ENCODE measurements at places on chromosomes 7 and 10.
A peak's percentile ranks its signal among the peaks of the same experiment; 100 is the strongest.

DNA sequence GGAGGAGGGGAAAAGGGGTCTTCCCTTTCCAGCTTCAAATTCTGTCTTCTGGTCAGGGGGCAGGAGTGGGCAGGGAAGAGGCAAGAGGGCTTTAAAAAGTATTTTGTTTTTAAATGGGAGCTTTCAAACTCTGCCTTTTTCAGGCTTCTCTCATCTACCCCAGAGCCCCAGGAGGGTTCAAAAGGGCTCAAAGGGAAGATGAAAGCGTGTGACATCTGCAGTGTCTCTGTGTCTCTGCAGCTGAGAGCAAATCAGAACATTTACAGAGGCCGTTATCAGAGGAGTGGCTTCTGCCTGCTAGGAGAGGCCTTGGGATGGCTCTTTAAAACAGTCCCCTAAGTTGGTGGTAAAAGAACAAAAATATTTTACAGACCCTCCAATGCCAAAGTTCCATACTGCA, 30.3 kb downstream of the TRIM8 start:
- no peak for DNase-seq

DNA sequence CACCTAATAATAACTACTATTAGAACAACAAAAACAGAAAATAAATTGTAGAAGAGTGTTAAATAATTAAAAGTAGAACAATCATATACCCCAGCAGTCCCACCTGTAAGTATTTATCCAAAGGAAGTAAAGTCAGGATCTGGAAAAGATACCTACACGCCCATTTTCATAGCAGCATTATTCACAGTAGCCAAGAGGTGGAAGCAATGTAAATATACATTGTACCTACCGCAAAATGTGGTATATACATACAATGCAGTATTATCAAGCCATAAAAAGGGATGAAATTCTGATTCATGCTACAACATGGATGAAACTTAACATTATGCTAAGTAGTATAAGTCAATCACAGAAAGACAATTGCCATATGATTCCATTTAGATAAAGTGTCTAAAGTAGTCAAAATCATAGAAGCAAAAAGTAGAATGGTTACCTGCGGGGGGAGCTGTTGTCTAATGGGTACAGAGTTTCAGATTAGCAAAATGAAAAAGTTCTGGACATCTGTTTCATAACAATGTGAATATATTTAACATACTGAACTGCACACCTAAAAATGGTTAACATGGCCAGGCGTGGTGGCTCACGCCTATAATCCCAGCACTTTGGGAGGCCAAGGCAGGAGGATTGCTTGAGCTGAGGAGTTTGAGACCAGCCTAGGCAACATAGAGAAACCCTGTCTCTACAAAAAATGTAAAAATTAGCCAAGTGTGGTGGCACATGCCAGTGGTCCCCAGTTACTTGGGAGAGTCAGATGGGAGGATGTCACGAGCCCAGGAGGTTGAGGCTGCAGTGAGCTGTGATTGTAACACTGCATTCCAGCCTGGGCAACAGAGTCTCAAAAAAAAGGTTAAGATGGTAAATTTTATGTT, 6.0 kb upstream of the TMED4 start:
- peak; percentile 57 for DNase-seq

DNA sequence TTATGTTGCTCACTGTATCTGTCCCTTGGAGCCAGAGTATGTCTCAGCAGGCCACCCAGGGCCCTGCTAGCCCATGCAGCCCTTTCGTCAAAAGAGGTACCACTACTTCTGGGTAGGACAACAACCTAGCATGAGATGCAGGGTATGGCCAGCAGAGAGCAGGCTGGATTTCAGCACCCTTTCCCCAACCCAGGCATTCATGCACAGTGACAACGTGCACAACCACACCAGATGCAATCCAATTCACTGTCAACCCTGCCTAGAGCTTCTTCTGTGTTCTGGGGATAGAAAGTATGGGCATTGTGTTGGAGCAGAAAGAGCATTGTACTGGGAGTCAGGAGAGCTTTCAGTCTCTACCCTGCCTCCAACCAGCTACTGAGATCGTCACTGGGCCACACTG, 37.9 kb downstream of the JAZF1 start:
- no peak for DNase-seq

GRCh38 chr10:124009231-124010015, 84.0 kb downstream of the CHST15 start:
- no peak for DNase-seq

- DNase-seq, result no peak
These were observed 92.4 kb upstream of the TMEM72 start for GRCh38 chr10:44818701-44819127.

- DNase-seq, result no peak
These were observed 22.9 kb upstream of the GPR22 start for GRCh38 chr7:107446988-107447387.

- no peak for DNase-seq
These were observed 411.8 kb downstream of the ARL4A start for GRCh38 chr7:13099154-13099795.

GRCh38 chr7:41881331-41882130, 178.6 kb upstream of the INHBA start:
- DNase-seq, result peak; percentile 72

- DNase-seq, result no peak
These were observed 31.3 kb upstream of the NCAPG2 start for GRCh38 chr7:158735935-158736334.

- no peak for DNase-seq
These were observed 12.6 kb upstream of the CNOT4 start for GRCh38 chr7:135522509-135522908.

- no peak for DNase-seq
These were observed 20.5 kb downstream of the TMEM270 start for GRCh38 chr7:73881352-73882046.

DNA sequence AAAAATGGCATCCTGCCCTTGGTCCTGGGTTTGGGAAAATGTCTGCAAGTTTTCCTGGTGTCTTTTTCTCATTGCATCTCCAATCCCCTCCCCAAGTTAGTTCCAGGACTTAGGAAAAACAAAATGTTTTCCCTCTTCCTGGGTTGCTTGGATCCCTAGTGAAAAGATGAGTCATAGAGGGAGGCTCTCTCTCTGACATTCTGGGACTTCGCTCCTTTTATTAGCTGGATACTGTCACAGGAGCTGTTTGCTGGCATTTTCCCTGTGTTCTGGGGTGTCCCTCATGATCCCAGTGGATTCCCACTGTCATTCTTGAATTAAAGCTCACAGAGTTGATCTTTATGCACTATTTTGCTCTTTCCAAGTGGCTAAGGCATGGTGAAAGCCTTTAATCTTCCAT, 316.4 kb upstream of the MBL2 start:
- DNase-seq, result no peak

GRCh38 chr7:27031289-27032172, 64.3 kb downstream of the HOXA1 start:
- DNase-seq, result no peak

GRCh38 chr10:132550366-132551092, 12.9 kb downstream of the INPP5A start:
- no peak for DNase-seq

DNA sequence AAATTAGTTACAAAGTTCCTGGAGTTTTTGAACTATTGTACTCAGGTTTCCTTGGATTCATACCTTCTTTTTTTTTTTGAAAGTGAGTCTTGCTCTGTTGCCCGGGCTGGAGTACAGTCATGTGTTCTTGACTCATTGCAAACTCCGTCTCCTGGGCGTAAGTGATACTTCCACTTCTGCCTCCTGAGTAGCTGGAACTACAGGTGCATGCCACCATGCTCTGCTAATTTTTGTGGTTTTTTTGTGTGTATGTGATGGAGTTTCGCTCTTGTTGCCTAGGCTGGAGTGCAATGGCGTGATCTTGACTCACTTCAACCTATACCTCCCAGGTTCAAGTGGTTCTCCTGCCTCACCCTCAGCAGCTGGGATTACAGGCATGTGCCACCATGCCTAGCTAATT, 22.3 kb downstream of the MCM10 start:
- DNase-seq, result no peak

DNA sequence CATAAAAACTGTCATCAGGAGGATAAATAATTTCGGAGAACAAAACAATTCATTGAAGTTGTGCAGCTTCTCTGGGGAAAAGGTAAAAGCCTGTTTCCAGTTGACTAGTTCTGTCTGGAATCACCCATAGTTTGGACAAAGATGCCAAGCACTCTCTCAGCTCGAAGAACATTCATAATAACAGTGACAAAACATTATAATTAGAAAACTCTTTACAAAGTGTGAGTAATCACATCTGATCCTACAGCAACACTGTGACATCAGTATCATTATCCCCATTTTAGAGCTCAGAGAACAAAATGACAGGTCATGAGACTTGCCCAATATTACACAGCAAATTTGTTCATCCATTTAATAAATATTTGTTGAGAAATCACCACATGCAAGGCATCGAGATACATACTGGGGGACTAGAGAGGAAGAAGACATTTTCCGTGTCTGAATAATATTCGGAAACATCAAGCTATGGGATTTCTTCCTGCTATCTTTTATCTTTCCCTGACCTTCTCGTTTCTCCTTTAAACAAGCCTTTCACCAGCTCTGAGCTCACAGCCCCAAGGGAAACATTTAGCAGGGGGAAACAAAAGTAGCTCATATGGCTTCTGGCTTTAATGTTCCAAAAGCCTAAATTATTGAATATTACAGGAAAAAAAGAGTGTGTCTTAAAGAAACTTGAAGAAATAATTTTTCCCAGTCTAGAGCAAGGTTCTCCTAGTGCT, 123.3 kb upstream of the GHITM start:
- no peak for DNase-seq

- DNase-seq, result no peak
These were observed 355.3 kb upstream of the GALNT17 start for GRCh38 chr7:70776627-70777101.

DNA sequence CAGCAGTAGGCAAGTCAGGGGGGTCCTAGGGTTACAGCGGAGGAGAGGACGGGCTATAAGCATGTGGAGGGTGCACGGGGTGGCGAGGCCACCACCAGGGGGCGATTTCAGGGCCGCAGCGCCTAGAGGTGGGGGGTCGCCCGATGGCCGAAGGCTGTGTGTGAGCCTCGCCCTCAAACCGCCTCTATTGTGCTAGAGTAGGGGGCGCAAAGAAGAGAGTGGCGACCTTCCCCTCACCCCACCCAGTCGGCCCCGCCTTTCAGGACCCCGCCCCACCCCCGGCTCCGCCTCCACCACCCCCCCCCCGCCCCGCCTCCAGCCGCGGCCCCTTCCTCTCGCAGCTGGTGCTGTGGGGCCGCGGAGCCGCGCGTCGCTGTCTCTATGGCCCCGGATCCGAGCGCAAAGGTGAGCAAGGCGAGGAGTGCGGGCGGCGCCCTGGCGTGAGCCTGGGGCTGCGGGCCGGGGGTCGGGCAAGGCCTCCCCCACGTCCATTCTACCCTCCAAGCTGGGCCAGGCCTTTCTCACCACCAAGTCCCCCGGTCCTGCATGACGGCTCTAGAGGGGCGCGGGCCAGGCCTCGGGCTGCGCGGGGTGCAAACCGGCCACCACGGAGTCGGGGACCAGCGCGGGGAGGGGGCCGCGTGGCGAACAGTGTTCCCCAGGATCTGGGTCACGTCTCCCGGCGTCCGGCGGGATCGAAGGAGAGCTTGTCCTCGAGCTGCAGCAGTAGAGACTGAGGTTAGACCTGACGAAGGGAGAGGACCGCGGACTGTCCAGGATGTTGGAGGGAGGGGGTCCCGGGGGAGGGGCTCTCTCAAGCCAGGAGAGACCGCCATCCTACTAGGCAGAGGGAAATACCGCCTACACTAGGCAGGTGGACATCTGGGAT, at the start of gene SEMA4G:
SEMA4G (plus strand) TSS at position 318 of the 889 bp plus-strand sequence. CDS start 3,409 bp downstream, outside the sequence.
- no peak for DNase-seq

DNA sequence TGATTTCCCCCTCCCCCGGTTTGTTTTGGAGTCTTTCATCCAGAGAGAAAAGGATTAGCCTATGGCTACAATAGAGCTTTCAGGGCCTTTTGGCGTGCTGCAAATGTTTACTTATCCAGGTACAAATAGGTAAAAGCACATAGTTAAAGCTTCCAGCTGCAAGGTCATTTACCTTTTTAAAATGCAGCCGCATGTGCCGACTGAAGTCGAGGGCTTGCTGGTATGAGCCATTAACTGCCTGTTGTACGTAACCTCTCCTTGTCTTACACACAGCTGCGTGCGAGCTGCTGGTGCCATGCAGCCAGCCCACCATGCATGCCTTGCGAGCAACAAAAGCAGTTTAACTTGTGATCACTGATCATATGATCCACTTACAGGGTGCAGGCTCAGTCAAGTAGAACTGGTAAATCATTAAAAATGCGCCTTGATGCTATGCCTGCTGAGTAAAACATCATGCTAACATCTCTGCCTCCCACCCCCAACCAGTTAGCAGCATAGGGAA, 866.4 kb downstream of the LRMDA start:
- no peak for DNase-seq

DNA sequence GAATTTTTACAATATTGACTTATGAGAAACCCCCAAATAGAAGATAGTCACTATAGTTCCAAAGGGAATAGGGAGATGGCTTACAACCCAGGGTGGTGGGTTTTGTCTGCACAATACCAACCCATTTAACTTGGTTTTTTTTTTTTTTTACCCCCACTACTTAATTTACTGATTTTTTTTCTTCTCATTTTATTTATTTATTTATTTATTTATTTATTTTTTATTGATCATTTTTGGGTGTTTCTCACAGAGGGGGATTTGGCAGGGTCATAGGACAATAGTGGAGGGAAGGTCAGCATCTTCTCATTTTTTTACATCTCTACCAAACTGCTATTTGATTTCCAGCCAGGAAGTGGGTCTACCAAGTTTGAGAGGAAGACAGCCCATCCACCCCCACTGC, 77.9 kb downstream of the FAM204A start:
- no peak for DNase-seq

DNA sequence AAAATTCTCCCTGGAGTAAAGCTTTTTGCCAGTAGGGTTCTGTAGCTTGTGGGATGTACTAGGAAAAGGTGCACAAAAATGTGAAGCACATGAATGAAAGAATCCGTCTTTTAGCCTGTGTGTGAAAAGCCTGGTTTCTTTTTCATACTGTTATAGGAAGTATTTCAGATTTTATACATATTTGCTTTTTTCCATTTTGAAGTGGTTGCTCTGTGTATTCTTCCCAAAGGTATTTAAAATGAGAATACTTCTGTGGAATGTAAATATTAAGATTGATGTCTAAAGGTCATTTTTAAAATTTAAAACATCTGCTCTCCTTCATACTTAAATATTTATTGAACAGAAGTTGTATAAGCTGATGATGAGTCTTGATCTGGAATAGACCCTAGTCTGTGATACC, 96.8 kb downstream of the CDK14 start:
- DNase-seq, result no peak

DNA sequence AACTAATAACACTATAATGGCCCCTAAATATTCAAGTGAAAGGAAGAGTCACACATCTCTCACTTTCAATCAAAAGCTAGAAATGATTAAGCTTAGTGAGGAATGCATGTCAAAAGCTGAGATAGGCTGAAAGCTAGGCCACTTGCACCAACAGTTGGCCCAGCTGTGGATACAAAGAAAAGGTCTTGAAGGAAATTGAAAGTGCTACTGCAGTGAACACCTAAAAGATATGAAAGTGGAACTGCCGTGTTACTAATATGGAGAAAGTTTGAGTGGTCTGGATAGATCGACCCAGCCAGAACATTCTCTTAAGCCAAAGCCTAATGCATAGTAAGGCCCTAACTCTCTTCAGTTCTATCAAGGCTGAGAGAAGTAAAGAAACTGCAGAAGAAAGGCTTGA, 12.1 kb upstream of the SNX13 start:
- no peak for DNase-seq

Data from activated T-cell treated with anti-CD3 and anti-CD28 coated beads for 24 hours (primary cell).